Mesendoderm (in vitro differentiated cells): ENCODE measurements at places on chromosomes 16 and 17.

DNA sequence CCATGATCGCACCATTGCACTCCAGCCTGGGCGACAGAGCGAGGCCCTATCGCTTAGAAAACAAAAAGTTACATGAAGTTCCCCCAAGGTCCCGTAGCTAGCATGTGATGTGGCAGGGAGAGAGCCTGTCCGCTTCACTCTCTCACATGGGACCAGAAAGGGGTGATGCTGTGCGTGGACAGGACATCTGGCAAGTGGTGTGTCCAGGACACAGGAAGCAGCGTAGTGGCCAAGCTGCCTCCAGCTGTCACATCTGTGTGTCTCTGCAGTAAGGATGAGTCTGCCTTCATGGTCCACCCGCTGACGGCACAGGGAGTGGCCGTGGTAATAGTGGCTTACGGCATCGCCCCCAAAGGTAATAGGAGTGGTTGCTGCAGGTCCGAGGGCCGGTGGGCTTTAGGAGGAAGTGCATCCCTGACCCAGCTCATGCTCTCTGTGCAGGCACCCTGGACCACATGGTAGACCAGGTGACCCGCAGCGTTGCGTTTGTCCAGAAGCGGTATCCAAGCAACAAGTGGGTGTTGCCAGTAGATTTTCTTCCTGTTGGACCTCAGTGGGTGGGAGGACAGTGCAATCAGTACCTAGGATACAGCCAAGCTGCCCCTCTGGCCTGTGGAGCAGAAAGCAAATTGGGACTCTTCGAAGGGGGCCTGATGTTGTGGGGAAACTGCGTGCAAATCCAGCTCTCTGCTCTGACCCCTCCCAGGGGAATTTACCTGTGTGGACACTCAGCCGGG is 9.5 kb upstream of the BIRC5 start:
- DNase-seq, result no peak

DNA sequence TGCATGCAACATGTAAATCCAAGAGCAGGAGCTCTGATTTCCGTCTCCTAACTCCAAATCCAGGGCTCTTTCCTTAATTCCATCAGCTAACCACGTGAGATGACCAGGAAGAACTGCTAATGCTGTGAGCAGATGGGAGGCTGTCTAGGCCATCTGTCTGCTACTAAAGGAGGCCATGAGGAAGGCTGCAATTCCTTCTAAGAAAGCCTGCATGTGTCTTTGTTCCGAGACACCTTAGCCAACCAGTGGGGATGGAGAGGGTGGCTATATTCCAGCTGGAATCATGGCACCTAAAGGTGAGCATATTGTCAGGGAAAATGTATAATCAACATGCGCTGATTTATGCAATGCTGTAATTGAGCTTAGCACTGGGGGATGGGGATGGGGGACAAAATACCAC is 267.2 kb upstream of the CDH5 start:
- no peak for DNase-seq

DNA sequence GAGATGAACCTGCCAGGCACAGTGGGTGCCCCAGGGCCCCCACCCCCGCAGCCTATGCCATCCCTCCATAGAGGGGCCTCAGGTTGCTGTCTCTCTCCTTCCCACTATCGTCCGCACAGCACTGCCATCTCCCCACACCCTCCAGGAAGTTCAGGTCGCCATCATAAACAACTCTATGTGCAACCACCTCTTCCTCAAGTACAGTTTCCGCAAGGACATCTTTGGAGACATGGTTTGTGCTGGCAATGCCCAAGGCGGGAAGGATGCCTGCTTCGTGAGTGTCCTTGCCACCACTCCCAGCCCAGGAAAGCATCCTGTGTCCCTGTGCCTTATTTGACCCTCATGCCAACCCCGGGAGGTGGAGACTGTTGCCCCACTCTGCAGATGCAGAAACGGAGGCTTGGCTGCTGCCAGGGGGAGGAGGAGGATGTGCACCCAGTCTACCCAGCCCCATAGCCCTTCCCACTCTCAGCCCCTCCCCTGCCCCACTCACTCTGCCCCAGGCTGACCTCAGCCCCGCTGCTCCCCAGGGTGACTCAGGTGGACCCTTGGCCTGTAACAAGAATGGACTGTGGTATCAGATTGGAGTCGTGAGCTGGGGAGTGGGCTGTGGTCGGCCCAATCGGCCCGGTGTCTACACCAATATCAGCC is 3.9 kb downstream of the PRSS21 start:
- no peak for DNase-seq

GRCh38 chr17:61481421-61481820 is 29.2 kb downstream of the TBX4 start:
- DNase-seq, result no peak

DNA sequence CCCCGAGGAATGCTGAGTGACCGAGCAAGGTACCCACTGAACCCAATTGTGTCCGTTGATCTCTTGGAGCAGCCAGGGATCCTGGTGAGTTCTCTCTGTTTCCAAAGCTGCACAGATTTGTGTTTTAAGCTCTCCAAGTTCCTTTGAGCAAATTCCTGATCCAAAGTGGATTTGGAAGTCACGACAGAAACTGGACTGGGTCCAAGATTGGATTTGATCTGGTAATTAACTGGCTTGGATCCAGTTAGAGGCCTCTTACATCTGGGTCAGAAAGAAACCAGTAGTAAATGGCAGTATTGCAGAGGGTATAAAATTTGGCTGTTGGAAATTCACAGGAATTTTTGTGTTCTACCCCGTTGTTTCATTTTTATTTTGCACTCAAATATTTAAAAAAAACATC is 119.5 kb downstream of the PMP22 start:
- DNase-seq, result no peak

- peak; percentile 68 for DNase-seq
These were observed 12.5 kb upstream of the FAM171A2 start for GRCh38 chr17:44376124-44376523.

DNA sequence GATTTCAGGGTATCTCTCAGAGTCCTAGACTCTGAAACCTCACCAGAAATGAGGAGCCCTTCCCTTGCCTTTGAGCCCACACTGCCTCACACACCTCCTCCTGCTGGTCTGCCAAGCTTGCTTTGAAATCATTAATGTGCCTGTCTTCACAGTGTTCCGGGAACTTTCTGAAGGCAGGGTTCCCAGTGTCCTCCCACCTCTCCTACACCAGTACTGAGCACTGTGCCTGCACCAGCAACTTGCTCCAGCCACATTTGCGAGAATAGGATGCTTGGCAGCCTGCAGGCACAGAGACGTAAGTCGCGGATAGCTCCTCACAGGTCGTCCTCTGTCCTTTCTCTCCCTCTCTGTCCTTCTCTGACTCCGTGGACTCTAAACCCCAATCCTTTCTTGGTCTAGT is 408.4 kb upstream of the EEF2KMT start:
- DNase-seq, result no peak

DNA sequence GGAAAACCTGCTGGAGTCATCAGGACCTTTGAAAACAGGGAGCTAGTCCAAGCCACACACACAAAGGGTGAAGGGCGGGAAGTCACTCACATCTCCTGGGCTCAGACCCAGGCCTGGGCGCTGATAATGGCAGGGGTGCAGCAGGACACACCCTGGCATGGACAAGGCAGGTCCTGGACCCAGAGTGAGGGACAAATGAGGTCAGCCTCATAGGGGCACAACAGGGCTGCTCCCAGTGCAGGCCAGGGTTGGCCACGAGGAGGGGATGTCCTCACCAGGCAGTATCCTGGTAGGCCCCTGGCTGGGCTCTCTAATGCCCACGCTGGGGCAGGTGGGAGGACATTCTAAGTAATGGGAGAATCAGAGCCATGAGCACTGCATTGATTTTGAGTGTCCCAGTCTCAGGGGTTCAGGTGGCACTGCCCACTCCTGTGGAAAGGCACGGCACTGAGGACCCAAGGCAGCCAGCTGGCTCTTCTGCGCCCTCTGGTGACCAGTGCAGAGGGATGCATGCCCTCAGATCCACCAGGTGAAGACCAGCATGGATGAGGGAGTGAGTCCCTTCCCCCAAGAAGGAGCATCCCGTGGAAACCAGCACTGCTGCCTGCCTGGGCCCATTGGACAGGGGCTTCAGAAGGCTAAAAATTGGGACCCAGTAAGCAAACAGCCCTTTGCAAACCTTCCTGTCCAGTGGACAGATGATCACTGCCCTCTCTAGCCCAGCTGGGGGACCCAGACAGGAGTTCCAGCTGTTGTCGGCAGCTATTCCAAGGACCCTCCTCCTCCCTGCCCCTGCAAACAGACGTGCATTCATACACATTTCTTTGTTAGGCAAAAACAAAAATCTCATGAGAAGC is 23.4 kb upstream of the SREBF1 start:
- peak; percentile 65 for DNase-seq

DNA sequence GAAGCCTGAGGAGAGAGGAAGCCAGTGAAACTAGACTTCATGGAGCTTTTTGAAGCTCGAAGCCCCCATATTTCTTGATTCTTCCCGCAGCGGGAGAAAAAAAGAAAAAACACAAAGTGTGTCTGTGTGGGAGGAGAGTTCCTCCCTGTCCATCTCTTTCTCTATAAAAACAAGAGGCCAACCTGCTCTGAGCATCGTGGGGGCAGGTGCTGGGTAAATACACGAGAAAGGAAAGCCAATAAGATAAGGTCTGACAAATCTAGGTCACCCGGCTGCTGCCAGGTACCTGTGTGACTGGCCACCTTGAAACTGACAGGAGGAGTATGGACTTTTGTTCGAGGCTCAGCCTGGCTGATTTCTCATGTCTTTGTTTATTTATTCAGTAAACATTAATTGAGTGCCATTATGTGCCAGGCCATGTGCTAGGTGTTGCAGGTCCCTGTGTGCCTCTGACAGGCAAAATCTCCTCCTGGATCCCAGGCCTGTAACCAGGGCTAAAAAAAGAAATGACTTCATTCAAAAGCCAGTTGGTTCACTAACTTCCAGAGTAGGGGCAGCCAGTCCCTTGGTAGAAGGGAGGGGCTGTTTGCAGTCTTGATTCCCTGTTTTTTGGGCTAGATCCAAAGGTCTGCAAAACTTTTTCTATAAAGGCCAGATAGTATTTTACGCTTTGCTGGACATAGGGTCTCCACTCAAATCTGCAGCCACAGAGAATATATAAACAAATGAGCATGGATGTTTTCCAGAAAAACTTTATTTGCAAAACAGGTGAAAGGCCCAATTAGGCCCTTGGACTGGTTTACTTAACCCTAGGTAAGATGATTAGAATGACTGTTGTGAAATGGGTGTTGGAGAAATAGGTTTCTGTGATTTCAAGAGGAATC is 35.6 kb downstream of the YPEL2 start:
- DNase-seq, result peak; percentile 96

DNA sequence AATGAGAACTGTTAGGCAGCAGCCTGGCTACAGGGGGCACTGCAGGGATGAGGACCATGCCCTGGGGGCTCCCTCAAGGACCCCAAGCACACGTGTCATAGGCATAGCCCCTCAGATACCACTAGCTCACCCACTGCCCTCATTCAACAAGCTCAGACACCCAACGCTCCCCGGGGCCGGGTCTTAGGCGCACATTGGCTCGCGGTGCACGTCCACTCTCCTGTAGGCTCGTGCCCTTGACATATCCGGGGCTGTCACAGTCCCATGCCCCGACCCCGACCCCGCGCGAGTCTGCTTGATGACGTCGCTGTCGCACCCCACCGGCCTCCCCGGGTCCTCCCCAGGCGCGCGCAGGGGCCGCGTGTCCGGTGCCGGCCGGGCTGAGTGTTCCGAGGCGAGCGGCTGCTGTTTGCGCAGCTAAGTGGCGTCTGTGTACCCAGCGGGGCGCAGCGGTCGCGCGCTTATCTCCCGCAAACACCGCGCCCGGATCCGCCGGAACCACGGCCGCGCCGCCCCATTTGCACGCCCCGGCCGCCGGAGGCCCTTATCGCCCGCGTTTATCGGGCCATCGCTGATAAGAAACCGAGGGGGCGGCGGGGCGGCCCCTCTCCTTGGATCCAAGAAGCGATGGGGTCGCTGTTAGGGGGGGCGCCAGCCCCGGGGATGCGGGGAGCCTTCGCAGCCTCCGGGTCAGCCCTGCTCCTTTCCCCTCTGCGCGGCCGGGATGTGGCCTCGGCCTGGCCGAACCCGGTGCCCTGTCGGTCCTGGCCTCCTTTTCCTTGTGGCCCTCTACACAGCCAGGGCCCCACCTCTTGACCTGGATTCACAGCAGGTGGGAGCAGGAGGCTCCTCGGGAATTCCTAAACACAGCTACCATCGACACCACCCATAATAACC is 20.7 kb upstream of the NAGS start:
- DNase-seq, result peak; percentile 48

DNA sequence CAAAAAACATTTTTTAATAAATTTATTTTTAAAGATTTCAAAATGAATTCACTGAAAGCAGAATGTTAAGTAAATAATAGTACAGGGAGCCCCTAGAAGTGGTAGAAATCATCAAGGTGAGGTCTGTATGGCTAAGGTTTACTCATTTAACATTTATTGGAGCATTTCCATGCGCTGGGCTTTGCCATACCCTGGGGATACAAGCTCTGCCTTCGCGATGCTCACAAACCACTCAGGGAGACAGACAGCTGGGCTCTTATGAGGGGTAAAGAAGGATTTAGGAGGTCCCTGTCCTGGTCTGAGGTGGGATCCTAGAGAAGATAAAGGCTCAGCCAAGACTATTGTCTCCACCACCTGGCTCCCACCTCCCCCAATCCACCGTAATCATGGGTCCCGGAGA is 11.3 kb upstream of the LPCAT2 start:
- no peak for DNase-seq

DNA sequence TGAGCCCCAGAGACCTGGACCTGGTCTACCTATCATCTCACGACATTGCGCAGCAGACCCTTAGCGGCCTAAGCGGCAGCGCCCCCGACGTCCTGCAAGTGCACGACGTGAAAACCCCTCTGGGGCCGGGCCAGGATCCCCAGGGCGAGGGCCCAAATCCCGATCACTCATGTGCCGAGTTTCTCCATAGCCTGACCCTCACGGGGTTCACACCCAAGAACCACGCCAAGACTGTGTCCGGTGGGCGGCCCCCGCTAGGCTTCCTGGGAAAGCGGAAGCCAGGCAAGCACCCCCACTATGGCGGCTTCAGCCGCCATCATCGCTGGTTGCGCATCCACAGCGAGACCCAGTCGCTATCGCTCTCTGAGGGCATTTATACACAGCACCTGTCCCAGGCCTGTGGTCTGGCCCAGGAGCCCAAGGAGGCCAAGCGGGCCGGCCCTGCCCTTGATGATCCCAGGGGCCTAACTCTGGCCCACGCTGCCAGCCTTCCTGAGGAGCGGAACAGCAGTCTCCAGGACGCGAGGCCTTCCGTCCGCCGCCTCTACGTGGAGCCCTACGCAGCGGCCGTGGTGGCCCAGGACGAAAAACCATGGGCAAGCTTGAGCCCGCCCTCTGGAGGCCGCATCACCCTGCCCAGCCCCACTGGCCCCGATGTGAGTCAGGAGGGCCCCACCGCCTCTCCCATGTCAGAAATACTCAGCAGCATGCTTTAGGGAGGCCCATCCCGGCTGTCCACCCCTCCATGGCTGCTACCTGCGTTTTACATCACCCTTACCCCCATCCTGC is 82.8 kb upstream of the NOG start:
- no peak for DNase-seq

- peak; percentile 53 for DNase-seq
These were observed 578.7 kb upstream of the CDH11 start for GRCh38 chr16:65700596-65700995.

- peak; percentile 91 for DNase-seq
These were observed 5.4 kb downstream of the ATPAF2 start for GRCh38 chr17:18033442-18034099.

GRCh38 chr17:2924211-2924610 is 128.0 kb downstream of the RAP1GAP2 start:
- DNase-seq, result peak; percentile 88

- DNase-seq, result no peak
These were observed 1.2 kb upstream of the FDXR start for GRCh38 chr17:74873874-74874614.
